ENCODE measurements at places on chromosomes 2 and 18. TPM values are rescaled to one million over a fixed set of nuclear protein-coding genes. Genes with fewer than 3 reads are reported as not detected.

GRCh38 chr2:98454500-98455235 is 10.0 kb downstream of the INPP4A start:
- H3K27ac ChIP-seq, result peak overlapping the region; percentile 42
- peak; percentile 42 for DNase-seq
- peaks cover 11% of the 10 kb centered on the region for H3K4me1 ChIP-seq
- H3K27me3 ChIP-seq, result no peaks in the 10 kb centered on the region
- no peaks in the 10 kb centered on the region for H3K36me3 ChIP-seq
- H3K4me3 ChIP-seq, result no peak overlapping the region

- peaks cover 1% of the 10 kb centered on the region for H3K36me3 ChIP-seq
- DNase-seq, result no peak
- H3K4me1 ChIP-seq, result peaks cover 1% of the 10 kb centered on the region
- H3K27me3 ChIP-seq, result no peaks in the 10 kb centered on the region
- H3K27ac ChIP-seq, result peak overlapping the region; percentile 15
- H3K4me3 ChIP-seq, result no peak overlapping the region
These were observed 18.6 kb downstream of the THAP4 start for GRCh38 chr2:241618296-241618805.

DNA sequence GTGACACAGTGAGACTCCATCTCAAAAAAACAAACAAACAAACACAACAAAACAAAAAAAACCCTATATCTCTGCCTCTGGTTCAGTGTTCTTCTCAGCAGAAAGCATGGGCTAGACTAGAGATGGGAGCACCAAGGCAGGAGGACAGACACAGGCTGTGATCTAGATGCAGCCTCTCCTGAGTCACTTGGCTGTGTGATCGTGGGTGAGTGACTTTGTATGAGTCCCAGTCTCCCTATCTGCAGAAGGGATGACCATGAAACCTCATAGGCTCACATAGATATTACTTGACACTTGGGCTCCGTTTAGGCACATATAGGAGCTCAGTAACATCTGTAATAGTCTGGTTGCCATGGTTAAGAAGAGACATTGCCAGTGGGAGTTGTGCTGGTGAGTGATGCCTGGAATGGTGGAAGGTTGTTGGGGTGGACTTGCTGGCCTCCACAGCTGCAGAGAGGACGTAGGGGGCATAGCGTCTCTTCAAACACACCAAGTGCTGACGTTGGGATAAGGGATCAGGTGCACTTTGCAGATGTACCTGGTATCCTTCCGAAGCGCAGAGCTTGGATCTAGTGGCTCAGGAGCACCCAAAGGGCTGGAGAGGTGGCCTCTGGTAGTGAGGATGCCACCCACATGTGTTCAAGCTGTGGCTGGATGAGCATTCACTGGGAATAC is 318.9 kb upstream of the HS6ST1 start:
- H3K4me1 ChIP-seq, result no peaks in the 10 kb centered on the region
- H3K27me3 ChIP-seq, result no peaks in the 10 kb centered on the region
- no peak overlapping the region for H3K4me3 ChIP-seq
- H3K27ac ChIP-seq, result no peak overlapping the region
- DNase-seq, result no peak

The KCNJ13 gene
- 8.4 TPM for polyA plus RNA-seq
